Activated CD4-positive, alpha-beta T cell treated with anti-CD3 and anti-CD28 coated beads, Interleukin-2, Interleukin-6, amounts not matched to agents 100 ng/mL and 50 ng/mL, durations not matched to agents 16 hours and 8 hours (primary cell): ENCODE measurements at places on chromosomes 4 and X.

GRCh38 chr4:133385161-133385954, 236.3 kb downstream of the PCDH10 start:
- no peak for DNase-seq

GRCh38 chrX:78769946-78770345, 22.4 kb downstream of the LPAR4 start:
- no peak for DNase-seq

DNA sequence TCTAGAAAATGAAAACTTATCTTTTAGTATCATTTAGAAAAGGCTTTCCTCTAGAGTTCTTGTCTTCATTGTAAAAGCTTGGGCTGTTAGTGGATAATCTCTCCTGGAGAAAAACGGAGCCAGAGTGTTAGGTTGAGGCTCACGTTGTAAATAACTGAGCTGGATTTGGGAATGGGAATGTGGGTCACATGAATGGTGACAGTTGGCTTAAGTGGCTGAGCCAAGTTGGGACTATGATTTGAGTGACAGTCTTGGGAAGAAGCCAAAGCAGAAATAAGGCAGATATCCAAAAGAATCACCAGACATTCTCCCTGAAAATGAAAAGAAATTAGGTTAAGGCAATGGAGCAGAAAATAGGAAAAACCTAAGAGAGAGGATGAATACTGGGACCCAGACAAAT, 33.6 kb upstream of the PDGFC start:
- no peak for DNase-seq

DNA sequence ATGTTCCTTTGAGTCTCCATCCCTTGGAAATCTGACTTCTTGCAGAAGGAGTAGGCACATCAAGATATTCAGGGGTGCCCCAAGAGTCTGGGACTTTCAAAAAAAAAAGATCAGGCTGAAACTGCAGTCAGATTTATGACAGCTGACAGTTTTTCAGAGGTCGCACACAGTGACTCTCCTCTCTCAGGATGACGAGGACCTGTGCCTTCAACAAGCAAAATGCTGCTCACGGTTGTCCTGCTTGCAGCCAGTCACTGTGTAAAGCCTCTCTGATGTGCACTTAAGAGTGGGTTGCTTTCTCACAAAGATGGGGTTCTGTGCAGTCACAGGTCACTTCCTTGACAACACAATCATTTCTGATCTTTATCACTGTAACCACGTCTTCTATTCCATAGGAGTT, 178.2 kb downstream of the PTTG2 start:
- DNase-seq: peak; percentile 33

- no peak for DNase-seq
Measured at GRCh38 chr4:1058997-1059665, 47.7 kb downstream of the FGFRL1 start.

- no peak for DNase-seq
Measured at GRCh38 chr4:157459785-157460184, 239.3 kb downstream of the GRIA2 start.

DNA sequence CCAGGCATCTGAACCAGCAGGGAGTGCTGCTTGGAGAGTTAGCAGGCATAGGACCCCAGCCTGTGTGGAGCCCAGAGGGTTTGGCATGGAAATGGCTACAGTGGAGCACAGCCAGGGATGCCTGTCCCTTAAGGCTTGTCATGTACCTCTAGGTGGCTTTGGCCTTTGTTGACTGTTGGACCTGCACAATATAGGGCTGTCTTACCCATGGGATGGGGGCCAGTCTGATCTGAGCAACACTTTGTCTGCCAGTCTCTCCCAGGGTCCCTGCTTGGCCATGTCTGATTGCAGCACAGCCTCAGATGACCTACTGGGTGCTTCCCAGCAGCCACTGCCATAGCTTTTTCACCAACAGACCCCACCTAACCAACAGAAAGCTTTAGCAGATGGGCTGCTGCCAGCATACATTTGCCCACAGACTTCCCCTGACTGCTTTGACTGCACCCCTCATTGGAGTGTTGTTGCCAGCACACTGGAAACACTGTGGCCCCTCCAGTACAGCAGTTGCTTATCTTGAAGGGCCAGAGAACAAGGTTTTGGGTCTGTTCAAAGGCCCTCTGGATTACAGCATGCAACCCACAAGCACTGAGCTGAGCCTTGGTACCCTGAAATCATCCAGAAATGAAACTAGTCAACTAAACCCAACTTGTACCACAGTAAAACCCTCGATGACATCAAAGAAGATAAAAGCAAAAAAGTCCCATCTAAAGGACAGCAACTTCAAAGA, 22.1 kb downstream of the ANAPC10 start:
- no peak for DNase-seq

DNA sequence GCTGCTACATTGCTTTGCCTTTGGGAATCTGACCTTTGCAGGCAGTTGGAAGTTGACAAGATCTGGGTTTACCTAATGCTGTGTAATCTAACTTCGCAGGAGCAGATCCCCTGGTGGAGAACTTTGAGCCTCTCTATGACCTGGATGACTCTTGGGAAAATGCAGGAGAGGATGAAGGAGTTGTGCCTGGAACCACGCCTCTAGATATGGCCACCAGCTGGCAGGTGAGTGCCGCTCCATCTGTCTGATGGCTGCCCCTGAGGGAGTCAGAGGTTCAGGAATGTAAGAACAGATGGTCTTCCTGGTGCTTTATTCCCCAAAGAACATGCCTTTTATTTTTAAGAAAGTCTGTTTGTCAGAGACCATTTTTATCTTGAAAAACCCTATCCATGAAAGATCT, 109.3 kb downstream of the NFKB1 start:
- DNase-seq: no peak

- no peak for DNase-seq
Measured at GRCh38 chr4:8344377-8344776, 74.8 kb downstream of the HTRA3 start.

GRCh38 chrX:39724544-39724943, 373.2 kb downstream of the BCOR start:
- DNase-seq: peak; percentile 16

- DNase-seq: no peak
Measured at GRCh38 chrX:153764786-153765137, 713 bp downstream of the PLXNB3 start.

DNA sequence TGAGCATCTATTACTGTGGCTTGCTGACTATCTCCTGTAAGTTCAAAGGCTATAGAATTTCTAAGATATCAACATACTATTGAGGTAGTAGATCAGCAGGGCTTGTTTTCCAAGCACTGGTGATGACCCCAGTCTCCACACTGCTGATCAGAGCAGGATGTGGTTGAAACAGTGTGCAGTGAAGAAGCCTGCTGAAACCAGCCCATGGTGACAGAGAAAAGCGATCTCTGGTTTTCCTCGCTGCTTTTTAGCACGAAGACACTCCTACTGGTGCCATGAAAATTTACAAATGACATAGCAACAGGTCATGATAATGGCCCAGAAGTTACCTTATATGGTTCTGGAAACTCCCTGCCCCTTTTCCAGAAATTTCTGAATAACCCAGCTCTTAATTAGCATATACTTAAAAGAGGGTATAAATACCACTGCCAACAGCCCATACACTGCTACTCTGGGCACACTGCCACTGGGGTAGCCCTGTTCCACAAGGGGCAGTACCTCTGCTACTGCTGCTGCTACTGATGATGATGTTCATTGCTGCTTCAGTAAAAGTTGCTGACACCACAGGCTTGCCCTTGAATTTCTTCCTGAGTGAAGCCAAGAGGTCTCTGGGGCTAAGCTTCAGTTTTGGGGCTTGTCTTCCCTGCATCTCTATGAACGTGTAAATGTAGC, 1689.5 kb upstream of the PCDH10 start:
- no peak for DNase-seq

DNA sequence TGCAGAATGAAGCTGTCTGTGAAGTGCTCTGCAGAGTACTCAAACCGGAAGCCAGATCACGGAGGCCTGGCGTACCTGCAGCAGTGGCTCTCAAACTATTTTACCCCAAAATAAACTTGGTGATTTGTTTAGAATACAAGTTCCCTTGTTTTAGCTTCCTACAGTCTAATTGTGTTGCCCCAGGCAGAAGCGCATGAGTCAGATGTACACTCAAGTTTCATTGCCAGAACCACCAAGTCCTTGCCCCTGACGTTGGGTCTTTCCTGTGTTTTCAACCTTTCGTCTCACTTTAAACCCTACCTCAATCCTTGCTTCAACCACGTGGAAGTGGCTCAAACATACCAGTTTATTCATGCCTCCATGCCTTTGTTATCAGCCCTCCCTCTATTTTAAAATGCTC, 66.2 kb upstream of the SLC7A11 start:
- no peak for DNase-seq

DNA sequence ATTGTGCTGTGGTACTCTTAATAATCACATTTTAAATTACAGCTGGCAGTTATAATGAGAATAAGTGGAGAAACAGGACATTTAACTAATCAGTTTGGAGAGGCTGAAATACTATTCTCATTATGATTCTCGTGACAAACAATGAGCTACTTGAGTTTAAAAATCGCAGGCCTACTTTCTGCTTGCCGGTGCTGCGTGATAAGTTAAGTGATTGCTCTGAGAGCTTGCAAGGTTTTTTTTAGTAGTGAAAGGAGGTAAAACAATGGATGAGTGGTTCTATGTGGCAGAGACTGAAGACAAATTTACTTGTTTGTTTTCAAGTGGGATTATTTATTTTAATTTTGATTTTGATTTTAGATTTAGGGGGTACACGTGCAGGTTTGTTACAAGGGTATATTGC, 114.0 kb downstream of the RAPGEF2 start:
- DNase-seq: no peak

GRCh38 chr4:30716158-30716557, 4.0 kb upstream of the PCDH7 start:
- DNase-seq: no peak

DNA sequence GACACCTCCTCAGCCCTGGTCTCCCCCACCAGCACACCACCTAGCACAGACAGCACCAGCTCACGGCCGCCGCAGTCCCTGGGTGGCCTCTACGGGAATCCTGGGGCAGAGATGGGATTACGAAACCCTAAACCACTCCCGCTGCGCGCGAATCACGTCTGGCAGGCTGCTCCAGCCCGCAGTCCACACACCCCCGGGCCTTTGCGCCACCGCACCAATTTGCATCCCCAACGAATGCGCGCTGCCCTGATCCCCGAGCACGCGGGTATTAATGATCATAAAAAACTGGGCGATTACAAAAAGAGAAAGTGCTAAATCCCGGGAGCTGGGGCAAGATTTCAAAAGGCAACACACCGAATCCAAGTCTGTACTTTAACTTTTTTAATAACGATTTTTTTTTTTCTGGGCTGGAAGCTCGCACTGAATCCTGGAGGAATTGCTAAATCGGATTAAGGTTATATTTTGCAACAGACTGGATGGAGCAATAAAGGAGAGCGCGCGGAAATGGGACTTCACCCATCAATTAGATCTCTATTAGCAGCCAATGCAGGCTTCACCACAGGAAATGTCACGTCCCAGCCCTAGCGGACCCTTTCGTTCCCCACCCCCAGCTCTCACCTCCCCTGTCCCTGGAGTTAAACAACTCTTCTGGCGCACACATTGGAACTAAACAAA, 69.8 kb upstream of the TMEM33 start:
- no peak for DNase-seq

- DNase-seq: no peak
Measured at GRCh38 chr4:52094376-52095145, 43.5 kb downstream of the SPATA18 start.

DNA sequence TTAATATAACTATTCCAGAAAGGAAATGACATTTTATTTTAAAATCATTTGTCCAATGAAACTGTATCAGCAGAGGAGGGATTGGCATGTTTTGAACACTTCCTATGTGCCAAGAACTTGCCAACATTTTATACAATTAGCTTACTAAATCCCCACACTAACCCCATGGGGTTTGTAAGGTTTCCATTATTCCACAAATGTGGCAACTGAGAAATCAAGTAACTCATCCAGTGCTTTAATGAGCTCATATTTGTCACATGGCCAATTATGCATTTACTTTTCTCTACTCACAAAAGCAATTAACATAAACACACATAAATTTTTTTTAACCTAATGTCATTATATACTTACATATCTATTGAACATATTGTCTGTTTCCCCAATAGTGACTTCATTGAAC, 37.3 kb downstream of the MANBA start:
- no peak for DNase-seq

GRCh38 chr4:110631584-110632505, 9.0 kb upstream of the PITX2 start:
- DNase-seq: peak; percentile 68

DNA sequence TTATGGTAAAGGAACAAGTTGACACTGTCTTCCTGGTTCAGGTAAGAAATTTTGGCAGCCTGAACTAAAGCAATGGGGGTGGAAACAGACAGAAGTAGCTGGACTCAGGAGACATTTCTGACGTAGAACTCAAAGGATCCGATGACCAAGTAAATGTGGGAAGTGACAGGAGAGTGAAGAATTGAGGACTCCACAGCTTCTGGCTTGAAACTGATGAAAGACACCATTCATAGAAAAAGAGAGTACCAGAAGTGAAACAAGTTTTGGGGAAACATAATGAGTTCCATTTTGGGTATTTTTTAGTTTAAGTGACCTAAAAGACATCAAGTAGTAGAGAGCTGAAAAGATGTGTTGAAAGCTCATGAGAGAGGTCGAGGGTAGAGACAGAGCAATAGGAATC, 5.7 kb downstream of the FAM120C start:
- no peak for DNase-seq

- DNase-seq: peak; percentile 65
Measured at GRCh38 chrX:103254171-103254824, 657 bp downstream of the TCEAL8 start.

GRCh38 chrX:25531096-25531495, 515.3 kb upstream of the ARX start:
- DNase-seq: no peak

- DNase-seq: no peak
Measured at GRCh38 chr4:5826437-5827107, 66.3 kb downstream of the CRMP1 start.

GRCh38 chrX:136636121-136636520, 11.8 kb upstream of the CD40LG start:
- no peak for DNase-seq

- peak; percentile 61 for DNase-seq
Measured at GRCh38 chrX:19904778-19905367, 17.5 kb upstream of the SH3KBP1 start.

GRCh38 chr4:88998001-88998400, 59.0 kb downstream of the FAM13A start:
- DNase-seq: no peak

- no peak for DNase-seq
Measured at GRCh38 chrX:129980540-129981199, 1.8 kb upstream of the BCORL1 start.
